H7 (cell line): ENCODE measurements at places on chromosomes 3 and 15.
A peak's percentile ranks its signal among the peaks of the same experiment; 100 is the strongest.

DNA sequence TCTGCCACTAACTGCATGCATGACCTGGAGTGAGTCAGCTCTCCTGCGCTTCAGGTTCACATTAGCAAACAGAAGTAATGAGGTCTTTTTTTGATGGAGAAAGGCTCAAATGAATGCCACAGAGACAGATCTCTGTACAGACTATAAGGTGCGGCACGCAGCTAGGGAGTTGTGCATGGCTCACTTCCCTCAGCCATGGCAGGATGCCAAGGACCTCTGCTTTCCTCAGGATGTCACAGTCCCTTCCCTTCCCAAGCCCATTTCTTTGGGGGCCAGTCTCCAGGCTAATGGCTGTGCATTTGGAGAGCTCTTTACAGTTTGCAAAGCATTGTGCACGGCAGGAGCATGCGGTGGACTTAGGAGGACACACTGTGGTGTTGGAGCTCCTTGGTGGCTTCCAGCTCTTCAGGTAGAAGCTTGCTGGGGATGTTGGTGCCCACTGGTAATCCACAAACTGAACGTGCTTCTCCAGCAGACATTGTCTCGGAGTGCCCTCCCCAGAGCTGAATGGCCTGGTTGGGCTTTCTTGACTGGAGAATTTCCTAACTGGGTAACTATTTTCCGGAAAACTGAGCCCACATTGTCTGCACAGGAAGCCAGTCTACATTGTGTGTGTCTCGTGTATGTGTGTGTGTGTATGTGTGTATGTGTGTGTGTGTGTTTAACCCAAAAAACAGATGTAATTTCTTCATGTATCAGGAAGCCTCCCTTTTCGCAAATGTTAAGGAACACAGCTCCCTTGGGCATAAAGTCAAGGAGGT, 172.5 kb upstream of the TLE3 start:
- no peak for DNase-seq

DNA sequence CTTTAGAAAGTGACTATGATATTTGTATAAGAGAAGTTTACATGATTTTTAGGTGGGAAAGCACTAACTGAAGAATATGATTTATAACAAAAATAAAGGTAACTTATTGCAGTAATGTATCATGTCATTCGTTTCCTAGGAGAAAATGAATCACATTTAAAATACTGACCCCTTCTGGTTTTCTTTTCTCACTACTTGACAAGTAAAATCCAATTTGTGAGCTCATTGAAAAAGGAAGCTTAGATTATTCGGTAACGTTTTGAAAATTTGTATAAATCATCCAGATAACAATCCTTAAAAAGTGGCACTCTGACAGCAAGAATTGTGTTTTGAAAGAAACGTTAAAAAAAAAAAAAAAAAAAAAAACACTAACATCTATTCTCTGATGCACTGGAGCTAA, 39.0 kb downstream of the NSUN3 start:
- no peak for DNase-seq

- no peak for DNase-seq
These were observed 33.7 kb upstream of the SPTBN5 start for GRCh38 chr15:41927536-41927935.

DNA sequence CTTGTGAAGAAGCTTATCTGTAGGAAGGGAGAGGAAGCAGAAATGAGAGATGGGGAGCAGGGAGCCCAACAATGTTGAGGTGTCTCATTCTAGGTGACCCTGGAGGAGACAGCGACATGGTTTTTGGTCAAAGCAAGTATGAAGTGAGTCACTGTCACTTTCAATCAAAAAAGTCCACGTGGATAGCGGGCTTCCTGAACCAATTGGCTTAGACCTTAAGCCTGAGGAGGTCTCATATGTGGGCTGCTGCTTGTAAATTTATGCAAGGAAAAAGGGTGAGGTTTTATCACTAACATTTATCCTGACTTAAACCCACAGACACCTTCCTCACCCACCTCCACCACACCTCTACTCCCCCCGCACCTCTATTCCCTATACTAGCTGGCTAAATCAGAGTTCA, 22.7 kb downstream of the CLDN11 start:
- DNase-seq = no peak

DNA sequence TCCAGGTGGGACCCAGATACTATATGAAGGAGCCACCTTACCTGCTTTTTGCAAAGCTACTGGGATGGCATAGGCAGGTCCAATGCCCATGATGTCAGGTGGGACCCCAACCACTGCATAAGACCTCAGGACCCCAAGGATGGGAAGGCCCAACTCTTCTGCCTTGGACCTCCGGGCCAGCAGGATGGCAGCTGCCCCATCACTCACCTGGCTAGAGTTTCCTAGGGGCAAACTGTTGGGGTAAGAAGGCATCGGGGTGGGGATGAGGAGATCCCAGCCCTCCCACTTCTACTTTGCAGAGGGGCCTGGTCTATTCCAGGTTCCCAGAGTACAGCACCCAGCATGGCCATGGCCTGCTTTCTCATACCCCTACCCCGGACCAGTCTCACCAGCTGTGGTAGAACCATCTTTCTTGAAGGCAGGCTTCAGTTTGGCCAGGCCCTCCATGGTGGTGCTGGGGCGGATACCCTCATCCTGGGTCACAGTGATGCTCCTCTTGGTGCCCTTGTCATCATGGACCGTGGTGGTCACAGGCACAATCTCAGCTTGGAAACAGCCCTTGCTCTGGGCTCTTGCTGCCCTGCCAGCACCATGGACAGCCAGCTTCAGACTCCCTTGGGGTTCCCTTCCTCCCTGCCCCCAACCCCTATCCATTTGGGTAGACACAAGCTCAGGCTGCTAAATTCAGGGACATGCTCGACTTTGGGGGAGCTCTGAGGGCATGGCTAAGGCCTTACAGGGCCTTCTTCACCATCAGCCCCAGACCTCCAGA, 10.6 kb downstream of the ACAA1 start:
- no peak for DNase-seq

DNA sequence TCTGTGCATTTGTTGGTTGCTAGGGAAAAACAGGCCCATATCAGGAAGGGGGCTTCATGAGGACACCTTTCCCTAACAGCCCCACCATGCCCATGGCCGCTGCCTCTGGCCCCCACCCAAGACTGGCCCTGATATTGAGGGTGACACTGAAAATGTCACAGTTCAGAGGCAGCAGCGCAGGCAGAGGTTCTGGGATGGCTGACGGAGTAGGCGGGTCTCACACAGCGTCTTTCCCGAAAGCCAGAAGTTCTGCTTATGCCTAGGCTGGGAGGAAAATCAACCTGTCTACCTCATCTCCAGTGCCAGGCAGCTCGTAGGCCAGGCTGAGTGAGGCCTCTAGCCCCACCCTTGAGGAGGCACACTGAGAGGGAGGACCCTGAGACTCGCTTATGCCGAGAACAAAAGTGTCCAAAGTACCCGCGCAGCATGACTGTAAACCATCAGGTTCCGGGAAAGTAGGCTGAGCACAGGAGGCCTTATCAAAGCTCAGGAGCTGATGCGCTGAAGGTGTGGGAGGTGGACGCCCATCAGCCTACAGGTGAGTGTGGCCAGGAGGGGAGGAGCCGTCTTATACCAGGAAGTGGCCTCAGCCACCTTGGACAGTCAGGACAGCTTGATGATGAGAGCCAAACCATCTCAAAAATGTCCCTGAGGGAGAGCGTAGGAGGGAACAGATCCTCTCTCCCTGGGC, 27.5 kb downstream of the GRAMD2A start:
- DNase-seq = no peak

- no peak for DNase-seq
These were observed 329.9 kb upstream of the SLCO3A1 start for GRCh38 chr15:91523596-91523995.

DNA sequence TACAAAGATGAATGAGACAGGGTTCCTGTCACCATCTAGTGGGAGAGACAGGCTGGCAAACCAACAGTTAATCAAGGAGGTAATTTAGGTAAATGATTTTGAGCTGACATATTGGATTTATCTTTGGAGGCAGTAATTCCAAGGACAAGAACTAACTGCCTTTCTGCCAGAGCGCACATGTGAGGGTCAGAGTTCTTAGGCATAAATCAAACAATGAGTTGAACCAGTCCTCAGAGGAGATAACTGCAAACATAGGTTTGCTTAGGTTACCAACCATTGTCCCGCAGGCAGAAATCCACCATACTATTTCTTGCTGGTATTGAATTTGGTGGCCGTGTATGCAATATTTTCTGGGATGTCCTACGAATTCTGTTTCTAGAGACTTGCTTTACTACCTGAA, 14.2 kb upstream of the PPP1R2 start:
- no peak for DNase-seq

DNA sequence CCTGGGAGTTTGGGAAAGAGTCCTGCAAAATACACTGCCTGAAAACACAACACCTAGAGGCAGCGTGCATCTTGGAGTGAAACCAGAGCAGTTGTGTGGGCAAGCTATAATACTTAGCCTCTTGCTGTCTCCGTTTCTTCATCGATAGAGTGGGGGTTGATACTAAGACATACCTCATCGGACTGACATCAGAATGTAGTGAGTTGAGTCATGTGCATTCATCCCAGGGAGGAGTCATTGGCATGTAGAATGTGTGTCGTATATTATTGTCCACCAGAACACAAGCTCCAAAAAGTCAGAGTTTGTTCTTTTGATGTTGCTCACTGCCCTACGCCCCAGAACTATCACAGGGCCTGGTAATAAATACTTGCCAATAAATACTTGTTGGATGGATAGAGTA, 4.3 kb downstream of the SNTN start:
- DNase-seq = no peak

- no peak for DNase-seq
These were observed 216.7 kb downstream of the ABHD5 start for GRCh38 chr3:43907508-43907858.

DNA sequence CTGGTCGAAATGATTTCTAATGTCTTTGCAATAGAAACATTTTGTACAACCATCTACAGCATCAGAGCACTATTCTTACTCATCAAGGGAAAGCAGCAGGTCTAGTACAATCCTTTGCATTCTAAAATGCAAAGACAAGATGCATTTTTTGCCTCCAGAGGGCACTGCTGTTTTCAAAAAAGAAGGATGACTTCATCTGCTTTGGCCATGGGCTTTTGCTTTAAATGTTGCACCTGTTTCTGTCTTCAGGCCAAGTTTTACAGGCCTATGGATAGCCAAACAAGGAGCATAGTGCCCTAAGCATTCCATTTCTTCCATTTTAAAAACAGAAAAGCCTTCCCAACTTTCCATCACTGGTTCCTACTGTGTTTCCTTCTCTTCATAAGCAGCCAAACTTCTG, 3.4 kb downstream of the PARP9 start:
- DNase-seq = peak; percentile 40

DNA sequence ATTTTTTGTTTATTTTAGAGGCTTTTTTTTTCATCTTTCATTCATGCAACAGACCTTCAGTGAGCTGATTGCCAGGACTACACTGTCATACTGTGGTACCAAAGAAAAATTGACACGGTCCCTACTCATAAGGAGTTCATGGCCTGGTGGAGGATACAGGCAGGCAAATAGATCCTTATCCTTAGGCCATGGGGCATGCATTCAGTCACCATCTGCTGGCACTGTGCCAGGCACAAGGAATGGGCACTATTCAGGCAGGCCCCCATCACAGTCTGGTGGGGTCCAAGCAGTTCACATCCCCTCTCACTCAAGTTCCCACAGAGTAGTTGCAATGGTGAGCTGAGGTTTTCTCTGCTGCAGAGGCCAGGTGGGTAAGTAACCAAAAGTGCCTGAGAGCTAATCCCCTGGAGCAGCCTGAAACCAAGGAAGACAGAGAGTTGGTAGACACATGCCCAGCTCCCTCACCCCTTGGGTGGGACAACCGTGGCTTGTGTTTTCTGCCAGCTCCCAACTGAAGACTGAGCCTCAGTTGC, 17.3 kb downstream of the CISH start:
- no peak for DNase-seq

- DNase-seq = peak; percentile 33
These were observed 108.5 kb downstream of the SAMMSON start for GRCh38 chr3:70108072-70108471.

- DNase-seq = no peak
These were observed 339.1 kb downstream of the FHIT start for GRCh38 chr3:60912142-60912541.

DNA sequence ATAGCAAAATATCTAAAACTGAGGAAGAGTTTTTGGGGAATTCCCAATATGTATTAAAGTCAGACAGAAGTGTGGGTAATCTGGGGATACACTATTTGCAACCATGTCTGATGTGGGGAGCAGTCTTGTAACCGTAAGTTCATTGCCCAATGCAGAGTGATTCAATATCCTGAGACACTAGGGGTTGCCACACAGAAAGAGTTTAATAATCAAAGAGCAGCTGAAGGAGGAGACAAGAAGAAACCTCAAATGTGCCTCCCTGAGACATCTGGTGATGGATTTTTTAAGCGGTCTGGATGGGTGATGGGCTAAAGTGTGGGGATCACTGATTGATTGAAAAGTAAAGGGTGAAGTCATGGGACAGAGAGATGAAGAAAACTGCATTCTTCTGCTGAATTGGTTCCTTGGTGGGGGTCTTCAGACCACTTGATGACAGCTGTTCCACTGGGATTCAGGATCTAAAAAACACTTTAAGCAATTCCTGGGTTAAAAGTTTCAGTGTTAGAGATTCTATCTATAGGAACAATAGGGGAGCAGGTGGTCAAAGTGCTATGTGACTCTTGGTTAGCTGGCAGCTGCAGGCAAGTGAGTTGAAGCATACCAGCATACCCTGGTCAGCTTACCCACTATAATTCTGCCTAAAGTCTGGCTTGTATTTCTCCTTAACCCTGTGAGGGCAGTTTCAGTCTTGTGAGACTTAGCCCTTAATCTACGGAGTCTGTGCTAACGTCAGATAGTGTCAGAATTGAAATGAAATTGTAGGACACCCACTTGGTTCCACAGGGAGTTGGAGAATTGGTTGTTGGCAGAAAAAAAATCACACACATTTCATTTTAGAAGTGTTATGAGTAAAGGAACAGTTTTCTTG, 425.9 kb upstream of the TGFBR2 start:
- no peak for DNase-seq

GRCh38 chr3:190642016-190642415, 128.1 kb downstream of the IL1RAP start:
- DNase-seq = no peak

DNA sequence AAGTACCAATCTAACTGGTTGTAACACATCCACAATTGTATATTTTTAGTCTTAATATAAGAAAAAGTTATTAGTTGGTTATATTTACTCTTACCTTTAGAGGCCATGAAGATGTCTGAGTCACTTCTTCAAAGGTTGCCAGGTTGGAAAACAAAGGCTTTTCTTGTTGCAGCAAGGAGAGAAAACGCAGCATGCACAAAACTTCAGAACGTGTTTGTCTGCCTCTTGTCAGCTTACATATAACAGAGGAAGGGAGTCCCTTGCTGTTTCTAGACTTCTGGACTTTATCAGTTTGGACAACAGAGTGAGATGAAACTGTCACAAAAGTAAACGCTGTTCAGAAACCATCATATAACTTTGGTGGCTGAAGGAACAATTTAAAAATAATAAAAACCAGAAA, at the start of gene PLSCR5:
TSS of gene PLSCR5 (minus strand) at position 241 of the 400 bp plus-strand sequence. CDS start at position 107, 134 bp downstream.
- no peak for DNase-seq

DNA sequence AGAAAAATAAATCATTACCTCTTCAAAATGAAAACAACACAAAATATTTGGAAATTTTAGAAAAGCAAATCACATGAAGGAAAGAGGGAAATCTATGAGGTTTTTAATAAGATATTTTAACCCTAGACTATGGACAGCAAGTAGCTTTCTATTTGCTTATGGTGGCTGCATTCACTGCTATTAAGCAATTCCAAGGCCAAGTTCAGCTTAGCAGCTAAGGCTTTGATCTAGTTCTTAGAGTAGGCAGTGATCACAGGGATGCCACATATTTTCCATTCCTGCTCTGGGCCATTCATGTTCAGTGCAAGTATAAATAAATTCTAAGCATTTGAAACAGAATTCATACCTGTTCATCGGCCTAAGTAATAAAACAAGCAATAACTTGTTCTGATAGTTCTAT, 235.3 kb downstream of the CDIN1 start:
- DNase-seq = no peak
